ENCODE measurements at places on chromosomes 3 and 15. TPM values are rescaled to one million over a fixed set of nuclear protein-coding genes. Genes with fewer than 3 reads are reported as not detected.

Gene LTK
- 0.66 TPM for polyA plus RNA-seq

GRCh38 chr3:134613006-134613520 lies 37.8 kb downstream of the KY start:
- no peak overlapping the region for H3K4me3 ChIP-seq
- no peak overlapping the region for H3K27ac ChIP-seq
- no peak for DNase-seq
- no peaks in the 10 kb centered on the region for H3K27me3 ChIP-seq
- H3K4me1 ChIP-seq = no peaks in the 10 kb centered on the region

DNA sequence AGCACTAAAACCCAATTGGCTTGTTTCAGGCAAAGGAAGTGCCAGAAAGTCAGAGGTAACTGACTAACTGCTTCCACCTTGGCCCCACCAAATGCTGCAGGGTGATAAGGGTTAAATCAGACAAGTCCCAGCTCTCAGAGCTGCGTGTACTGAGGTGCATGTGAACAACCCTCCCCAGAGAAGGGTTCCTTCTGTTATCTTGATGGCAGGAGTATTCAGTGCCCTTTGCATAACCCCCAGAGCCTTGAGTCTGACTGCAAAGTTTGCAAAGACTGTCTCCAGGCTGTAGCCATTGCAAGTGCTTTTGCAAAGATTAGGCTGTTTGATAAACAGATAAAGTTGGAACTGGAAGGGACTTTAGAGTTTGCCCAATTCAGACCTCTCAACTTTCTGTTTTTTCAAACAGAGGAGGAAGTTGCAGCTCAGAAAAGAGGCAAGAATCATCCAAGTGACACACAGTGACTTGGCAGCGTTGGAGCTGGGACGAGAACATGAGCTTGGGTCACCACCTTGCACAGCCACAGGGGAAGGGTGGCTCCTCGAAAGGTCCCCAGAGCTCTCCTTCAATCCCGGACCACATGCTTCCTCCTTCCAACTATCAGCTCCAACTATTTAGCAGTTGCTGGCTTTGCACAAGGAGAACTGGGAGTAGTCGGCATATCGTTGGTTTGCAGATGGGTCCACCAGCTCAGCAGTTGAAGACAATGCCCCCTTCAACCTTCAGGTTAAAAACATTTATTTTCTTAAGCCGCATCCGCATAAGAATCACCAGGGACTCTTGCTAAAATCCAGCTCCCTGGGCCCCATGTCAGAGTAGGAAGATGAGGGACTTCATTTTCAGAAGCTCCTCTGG lies 224.8 kb upstream of the HES1 start:
- H3K27ac ChIP-seq = peak overlapping the region; percentile 63
- H3K4me1 ChIP-seq = peaks cover 29% of the 10 kb centered on the region
- no peak overlapping the region for H3K4me3 ChIP-seq
- no peaks in the 10 kb centered on the region for H3K36me3 ChIP-seq

Gene HEXA
- polyA plus RNA-seq = 101 TPM

DNA sequence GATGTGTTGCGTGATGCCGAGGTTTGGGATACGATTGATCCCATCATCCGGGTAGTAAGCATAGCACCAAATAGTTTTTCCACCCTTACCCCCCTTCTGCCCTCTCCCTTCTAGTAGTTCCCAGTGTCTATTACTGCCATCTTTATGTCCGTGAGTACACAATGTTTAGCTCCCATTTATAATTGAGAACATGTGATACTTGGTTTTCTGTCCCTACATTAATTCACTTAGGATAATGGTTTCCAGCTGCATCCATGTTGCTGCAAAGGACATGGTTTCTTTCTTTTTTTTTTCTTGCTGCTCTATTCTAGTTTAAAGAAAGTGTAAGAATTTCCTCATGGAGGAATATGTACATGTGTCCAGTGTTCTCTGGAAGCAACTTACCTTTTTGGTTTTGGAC lies 51.8 kb downstream of the NSUN3 start:
- DNase-seq = no peak
- no peaks in the 10 kb centered on the region for H3K27me3 ChIP-seq
- no peaks in the 10 kb centered on the region for H3K4me1 ChIP-seq
- H3K36me3 ChIP-seq = no peaks in the 10 kb centered on the region

- no peaks in the 10 kb centered on the region for H3K27me3 ChIP-seq
- no peak for DNase-seq
- no peaks in the 10 kb centered on the region for H3K36me3 ChIP-seq
- H3K4me3 ChIP-seq = no peak overlapping the region
- H3K27ac ChIP-seq = no peak overlapping the region
These were observed 21.9 kb downstream of the SLCO2A1 start for GRCh38 chr3:134007819-134008218.

DNA sequence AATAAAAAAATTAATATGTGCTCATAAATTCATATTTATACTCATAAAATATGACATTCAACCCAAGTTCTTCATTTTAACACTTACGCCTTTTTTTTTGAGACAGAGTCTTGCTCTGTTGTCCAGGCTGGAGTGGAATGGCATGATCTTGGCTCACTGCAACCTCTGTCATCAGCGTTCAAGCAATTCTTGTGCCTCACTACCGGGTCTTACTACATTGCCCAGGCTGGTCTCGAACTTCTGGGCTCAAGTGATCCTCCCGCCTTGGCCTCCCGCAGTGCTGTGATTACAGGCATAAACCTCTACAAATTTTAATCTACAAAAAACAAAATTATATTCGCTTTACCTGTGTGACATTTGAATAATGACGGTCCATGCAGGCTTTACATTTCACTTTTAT lies 74.1 kb upstream of the SNRPN start:
- H3K27me3 ChIP-seq = no peaks in the 10 kb centered on the region
- no peaks in the 10 kb centered on the region for H3K36me3 ChIP-seq

DNA sequence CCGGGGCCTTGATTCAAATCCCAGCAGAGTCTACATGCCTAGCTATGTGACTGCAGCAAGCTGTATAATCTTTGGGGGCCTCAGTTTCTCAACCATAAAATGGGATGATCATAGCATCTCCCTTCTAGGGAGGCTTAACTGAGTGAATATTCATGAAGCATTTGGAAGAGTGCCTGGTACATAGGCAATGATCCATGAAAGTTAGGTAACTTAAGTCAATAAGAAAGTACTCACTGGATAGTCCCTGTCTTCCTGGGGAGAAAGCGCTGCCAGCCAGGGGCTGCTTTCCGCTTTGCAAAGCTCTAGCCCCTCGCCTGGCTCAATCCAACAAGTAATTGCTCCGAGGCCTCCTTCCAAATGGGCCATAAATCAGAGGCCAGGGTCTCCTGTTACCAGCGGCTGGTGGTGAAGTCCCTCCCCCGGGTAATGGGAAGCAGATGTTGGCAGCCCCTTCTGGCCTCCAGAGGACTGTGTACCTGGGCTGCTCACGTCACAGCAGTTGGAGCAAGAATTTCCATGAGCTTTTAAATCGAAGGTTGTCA lies 521.9 kb upstream of the PROK2 start:
- H3K27ac ChIP-seq = no peak overlapping the region
- DNase-seq = no peak
- no peaks in the 10 kb centered on the region for H3K27me3 ChIP-seq
- H3K4me1 ChIP-seq = peaks cover 30% of the 10 kb centered on the region
- H3K36me3 ChIP-seq = no peaks in the 10 kb centered on the region

- DNase-seq = no peak
- H3K27ac ChIP-seq = no peak overlapping the region
These were observed 1.4 kb downstream of the PAQR5 start for GRCh38 chr15:69299943-69300588.

Data from thymus (tissue), 14 donors.